ENCODE measurements at places on chromosomes 1 and 21. TPM values are rescaled to one million over a fixed set of nuclear protein-coding genes. Genes with fewer than 3 reads are reported as not detected.

The EPHA8 gene
- not detected for total RNA-seq

The RNASEL gene
- total RNA-seq, result 1.7 TPM

The FCGR3B gene
- total RNA-seq, result not detected

The CD1E gene
- total RNA-seq, result not detected

The RUNX3 gene
- not detected for total RNA-seq

The RAB7B gene
- total RNA-seq, result not detected

The KRTAP13-2 gene
- total RNA-seq, result not detected

The S100A12 gene
- total RNA-seq, result not detected

The AMY2A gene
- not detected for total RNA-seq

The PROX1 gene
- total RNA-seq, result 13.8 TPM

The CDC20 gene
- total RNA-seq, result 73.2 TPM

The ETNK2 gene
- 16.8 TPM for total RNA-seq

The OR14K1 gene
- not detected for total RNA-seq

The TMPRSS15 gene
- total RNA-seq, result not detected

The VHLL gene
- 0.33 TPM for total RNA-seq

The ADORA3 gene
- under 0.01 TPM for total RNA-seq

The HAO2 gene
- total RNA-seq, result not detected

The RHD gene
- total RNA-seq, result not detected

The ERRFI1 gene
- 28.1 TPM for total RNA-seq

The ALX3 gene
- total RNA-seq, result not detected

The CYP4X1 gene
- 3.3 TPM for total RNA-seq

The OR14I1 gene
- total RNA-seq, result not detected

The ST6GALNAC5 gene
- 0.98 TPM for total RNA-seq

The ADAMTS4 gene
- 14.0 TPM for total RNA-seq

The PTPRF gene
- 173 TPM for total RNA-seq

The PLA2G2D gene
- not detected for total RNA-seq

The ANGPTL3 gene
- total RNA-seq, result not detected

The HHIPL2 gene
- not detected for total RNA-seq

The MX2 gene
- total RNA-seq, result 0.98 TPM

The SETSIP gene
- total RNA-seq, result not detected

The MYOG gene
- total RNA-seq, result not detected

The RNF223 gene
- total RNA-seq, result not detected

The SPATA21 gene
- not detected for total RNA-seq

The RNF186 gene
- not detected for total RNA-seq

The TACSTD2 gene
- total RNA-seq, result 23.8 TPM

The RPE65 gene
- total RNA-seq, result not detected

The RIPPLY3 gene
- total RNA-seq, result not detected

The DNALI1 gene
- 2.3 TPM for total RNA-seq

The IQGAP3 gene
- total RNA-seq, result 19.6 TPM

The C1orf21 gene
- 17.3 TPM for total RNA-seq

The TPTE gene
- total RNA-seq, result not detected

All from vein endothelial cell (primary cell).